SJSA1 (cell line): ENCODE measurements at places on chromosomes 6 and 20.

DNA sequence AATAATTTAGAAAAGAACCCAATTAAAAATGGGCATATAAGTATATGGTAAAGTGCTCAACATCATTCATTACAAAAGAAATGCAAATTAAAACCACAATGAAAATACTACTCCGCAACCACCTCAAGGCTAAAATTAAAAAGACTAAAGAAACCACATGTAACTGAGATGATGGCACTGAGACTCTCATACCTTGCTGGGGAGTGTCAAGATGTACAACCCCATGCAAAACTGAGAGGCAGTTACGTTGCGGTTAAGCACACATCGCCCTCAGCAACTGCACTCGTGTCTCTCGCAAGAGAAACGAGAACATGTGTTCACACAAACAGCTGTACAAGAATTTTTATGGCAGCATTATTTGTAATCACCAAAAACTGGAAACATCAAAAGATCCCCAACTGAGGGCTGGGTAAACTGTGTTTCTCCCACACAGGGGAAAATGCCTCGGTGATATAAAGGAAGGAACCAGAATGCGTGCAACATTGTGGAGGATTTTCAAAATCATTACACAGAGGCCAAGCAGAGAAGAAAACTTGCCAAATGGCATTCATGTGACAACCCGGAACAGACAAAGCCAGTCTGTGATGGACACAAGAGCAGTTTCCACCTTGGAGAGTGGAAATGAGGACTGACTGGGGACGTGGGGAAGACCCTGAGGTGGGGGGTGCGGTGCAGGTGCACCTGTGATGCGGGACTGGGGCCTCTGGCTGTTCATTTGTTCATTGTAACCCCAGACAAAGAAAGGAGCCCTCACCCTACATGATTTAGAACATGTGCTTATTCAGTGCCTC, 144.9 kb downstream of the WDR27 start:
- no peak for DNase-seq

- DNase-seq = peak; percentile 90
Measured at GRCh38 chr6:44489910-44490604, 102.6 kb downstream of the CDC5L start.

GRCh38 chr6:122887941-122888340, 98.9 kb downstream of the SMPDL3A start:
- DNase-seq = no peak

DNA sequence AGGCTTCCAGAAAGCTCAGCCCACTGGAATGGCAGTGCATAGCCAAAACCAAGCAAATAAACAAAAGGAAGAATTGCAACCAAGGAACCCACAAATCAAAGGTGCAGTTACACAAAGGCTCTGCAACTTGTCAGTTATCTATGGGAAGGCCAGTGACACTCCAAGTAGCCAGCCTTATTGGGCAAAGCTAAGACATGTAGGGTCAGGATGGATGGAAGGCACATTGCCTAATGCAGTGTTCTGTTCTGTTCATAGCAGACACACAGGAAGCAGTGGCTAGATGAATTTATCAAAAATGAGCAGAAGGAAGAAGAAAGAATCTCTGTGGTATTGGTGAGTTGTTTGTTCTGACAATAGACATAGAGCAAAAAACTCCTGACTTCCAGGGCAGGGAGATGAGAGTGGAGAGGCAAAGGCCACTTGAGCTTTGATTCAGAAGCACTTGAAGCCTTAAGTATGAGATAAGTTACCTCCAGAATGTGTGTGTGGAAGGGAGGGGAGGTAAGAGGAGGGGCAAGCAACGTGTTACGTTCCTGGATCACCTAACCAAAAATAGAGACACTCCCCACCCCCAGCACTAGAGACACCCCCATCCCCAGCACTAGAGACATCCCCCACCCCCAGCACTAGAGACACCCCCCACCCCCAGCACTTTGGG, 57.9 kb upstream of the AKAP12 start:
- DNase-seq = no peak

GRCh38 chr20:49366687-49367086, 88.8 kb upstream of the ZNFX1 start:
- DNase-seq = no peak

- DNase-seq = no peak
Measured at GRCh38 chr6:52596371-52597028, 19.6 kb upstream of the TRAM2 start.

DNA sequence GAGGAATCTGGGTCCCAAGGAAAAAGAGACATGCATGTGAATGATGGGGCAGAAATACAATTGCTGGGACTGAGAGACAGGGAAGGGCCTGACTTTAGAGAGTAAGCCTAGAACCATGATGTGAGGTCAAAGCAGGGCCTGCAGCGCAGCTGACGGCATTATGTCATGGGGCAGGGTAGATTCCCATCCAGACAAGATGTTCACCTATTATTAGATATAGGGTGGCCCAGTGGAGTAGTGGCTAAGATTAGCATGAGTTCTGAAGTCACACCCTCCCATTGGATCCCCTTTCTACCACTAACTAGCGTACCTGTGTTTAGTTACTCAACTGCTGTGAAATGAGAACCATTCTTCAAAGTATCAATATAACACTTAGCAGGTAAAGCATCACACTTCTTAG, 39.6 kb downstream of the NDUFAF5 start:
- no peak for DNase-seq

- DNase-seq = no peak
Measured at GRCh38 chr6:24089736-24090135, 36.3 kb upstream of the NRSN1 start.

DNA sequence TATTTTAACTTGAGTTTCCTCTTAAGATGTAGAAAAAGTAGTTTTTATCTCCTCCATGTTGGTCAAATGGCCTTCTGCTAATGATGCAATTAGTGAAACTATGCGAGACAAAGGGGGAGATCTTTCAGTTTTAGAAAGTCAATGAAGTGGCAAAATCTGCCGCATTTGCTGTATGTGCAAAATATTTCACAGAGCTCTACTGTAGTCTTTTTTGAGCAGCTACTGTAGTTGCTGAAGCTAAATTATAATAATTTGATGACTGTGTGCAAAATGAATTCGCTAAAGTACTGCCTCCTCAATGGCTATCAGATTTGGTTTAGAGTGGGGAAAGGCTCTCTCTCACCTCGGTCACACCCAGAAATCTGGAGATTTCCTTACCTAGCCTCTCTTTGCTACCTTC, 267.6 kb upstream of the ZFP64 start:
- no peak for DNase-seq

DNA sequence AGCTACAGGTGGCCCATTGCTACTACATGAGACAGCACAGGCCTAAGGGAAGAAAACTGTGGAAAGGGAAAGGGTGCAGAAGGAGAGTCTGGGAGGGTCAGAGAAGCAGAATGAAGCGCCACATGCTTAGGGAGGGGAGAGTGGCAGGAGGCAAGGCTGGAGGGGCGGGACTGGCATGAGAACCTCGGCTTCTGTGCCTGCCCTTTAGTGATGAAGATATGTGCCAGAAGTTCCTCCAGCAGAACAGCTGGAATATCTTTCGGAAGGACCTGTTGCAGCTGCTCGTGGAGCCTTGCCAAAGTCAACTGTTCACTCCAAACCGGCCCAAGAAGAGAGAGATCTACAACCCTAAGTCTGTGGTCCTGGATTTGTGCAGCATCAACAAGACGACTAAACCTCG, 61.8 kb downstream of the CNBD2 start:
- DNase-seq = no peak

GRCh38 chr6:52164319-52165094, 21.7 kb upstream of the IL17A start:
- no peak for DNase-seq

DNA sequence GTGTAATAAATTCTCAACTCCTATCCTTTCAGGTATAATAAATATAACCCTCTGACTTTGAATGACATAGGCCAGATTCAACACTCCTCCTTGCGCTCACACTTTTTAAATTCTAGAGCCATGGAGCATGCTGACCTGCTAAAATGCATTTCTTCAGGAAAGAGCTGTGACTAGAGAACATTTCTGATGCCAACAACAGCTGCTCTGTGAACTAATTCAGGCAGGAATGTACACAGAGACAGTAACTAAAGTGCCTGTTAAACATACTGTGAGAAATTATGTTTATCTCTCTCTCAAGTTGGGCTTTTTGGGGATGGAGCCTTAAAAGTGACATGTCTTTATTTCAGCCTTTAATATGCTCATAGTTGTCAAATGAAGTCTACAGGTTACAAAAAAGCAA, 8.3 kb downstream of the NHSL1 start:
- no peak for DNase-seq

GRCh38 chr20:57698116-57698866, 11.5 kb downstream of the PMEPA1 start:
- peak; percentile 90 for DNase-seq

- DNase-seq = no peak
Measured at GRCh38 chr6:7878401-7878964, 32.1 kb downstream of the TXNDC5 start.

DNA sequence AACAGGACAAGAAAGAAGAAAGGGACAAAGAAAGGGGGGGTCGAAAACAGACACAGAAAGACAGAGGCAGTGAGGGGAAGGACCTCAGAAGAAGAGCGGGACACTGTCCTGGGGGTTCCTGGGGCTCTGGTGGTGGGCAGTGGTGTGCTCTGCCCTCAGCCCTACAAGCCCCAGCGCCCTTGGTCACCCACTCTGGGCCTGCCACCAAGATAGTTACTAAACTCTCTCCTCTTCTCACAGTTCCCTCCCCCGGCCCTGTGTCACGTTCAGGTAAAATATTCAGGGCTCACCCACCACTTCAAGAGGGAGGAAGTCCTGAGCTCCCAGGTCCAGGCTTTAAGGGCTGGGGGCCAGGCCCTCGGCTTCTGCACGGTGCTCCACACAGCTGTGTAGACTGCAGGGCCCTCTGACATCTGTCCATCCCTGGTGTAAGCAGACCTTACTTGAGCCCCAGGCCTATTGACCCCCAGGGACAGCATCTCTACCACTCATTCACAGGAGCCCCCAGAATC, 87.4 kb downstream of the MRPL14 start:
- DNase-seq = no peak

DNA sequence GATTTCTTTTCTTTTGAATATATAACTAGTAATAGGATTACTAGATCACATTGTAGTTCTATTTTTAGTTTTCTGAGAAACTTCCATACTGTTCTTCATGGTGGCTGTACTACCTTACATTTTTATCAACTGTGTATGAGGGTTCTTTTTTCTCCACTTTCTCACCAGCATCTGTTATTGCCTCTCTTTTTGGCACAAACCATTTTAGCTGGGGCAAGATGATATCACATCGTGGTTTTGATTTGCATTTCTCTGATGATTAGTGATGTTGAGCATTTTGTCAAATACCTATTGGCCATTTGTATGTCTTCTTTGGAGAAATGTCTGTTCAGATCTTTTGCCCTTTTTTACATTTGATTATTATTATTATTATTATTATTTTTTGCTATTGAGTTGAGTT, 86.1 kb upstream of the TCF21 start:
- DNase-seq = no peak

DNA sequence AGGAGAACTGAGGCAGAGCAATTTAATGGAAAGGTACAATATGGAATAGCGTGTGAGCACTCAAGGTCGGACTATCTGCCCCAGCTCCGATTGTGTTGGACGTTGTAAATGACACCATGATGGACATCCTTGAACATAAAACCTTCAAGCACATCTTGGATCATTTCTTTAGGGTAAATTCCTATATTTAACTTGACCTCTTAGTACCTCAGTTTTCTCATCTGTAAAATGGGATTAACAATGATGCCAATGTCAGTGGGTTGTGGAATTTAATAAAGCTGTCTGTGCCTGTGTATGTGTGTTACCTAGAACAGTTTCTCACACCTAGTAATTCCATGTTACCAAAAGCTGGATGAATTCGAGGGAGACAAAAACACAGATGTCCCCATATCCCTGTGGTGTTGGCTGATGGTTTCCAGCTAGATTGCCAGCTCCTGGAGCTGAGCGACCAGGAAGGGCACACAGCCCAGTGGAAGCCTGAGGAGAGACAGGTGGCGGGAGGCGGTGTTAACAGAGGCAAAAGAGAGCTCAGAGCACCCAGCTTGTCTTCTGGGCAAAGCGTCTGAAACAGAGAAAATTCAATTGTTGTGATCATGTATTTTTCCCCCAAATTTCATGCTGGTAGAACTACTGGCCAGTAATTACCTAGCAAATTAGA, 32.6 kb downstream of the MDFI start:
- DNase-seq = no peak

GRCh38 chr6:142932889-142933288, 12.1 kb downstream of the HIVEP2 start:
- no peak for DNase-seq

DNA sequence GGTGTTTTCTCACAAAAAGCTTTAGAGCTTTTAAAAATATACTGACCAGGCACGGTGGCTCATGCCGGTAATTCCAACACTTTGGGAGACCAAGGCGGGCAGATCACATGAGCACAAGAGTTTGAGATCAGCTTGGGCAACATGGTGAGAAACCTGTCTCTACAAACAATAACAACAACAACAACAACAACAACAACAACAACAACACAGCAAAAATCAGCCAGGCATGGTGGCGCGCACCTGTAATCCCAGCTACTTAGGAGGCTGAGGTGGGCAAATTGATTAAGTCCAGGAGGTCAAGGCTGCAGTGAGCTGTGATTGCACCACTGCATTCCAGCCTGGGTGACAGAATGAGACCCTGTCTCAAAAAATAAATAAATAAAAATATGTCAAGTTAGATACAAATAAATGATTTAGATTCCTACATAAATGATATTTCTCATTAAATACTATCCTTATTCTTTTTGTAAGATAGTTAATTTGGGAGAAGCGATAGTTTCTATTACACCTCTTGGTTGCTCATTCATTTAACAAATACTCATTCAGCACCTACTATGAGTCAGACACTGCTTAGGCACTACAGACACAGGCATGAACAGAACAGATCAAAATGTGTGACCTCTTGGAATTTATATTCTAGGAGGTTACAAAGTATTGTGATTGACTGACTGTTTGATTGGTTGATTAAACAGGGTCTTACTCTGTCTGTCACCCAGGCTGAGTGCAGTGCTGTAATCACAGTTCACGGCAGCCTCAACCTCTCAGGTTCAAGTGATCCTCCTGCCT, 83.5 kb upstream of the BEND3 start:
- DNase-seq = no peak

DNA sequence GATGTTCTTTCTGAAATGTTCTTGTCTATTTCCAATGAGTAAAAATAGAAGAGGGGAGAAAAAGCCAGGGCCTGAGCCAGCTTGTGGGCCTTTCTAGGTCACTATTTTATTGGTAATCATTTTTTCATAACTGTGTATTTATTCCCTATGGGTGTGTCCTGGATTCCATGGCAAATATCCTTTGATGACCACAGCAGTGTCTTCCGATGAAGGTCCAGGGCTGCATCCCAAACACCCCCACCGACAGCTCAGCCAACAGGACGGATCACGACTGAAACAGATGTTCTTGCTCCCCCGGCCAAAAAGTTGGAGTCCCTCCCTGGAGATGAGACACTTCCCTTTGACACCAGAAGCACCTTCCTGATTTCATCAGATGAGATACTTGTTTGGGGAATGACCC, 105.4 kb upstream of the PLEKHG1 start:
- no peak for DNase-seq

DNA sequence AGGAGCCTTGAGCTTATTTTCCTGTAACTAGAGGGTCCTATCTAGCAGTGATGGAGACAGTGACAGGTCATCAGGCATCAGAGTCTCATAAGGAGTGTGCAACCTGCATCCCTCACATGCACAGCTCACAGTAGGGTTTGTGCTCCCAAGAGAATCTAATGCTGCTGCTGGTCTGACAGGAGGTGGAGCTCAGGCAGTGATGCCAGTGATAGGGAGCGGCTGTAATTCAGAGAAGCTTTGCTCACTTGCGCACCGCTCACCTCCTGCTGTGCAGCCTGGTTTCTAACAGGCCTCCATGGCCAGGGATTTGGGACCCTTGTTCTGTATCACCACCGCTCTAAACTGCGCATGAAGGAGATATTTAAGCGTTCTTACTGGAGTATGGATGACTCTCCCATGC, 5.3 kb downstream of the KIF25 start:
- DNase-seq = no peak

- no peak for DNase-seq
Measured at GRCh38 chr20:40291493-40292135, 397.4 kb downstream of the MAFB start.
